ENCODE measurements at places on chromosomes 5 and 9. TPM values are rescaled to one million over a fixed set of nuclear protein-coding genes. Genes with fewer than 3 reads are reported as not detected.

Gene PRDM9
- not detected for total RNA-seq

Gene TPPP
- total RNA-seq, result 0.17 TPM

Gene TAF11L10
- not detected for total RNA-seq

Gene IFNA13
- not detected for total RNA-seq

Gene RFX3
- 1.2 TPM for total RNA-seq

Gene RGS14
- 5.1 TPM for total RNA-seq

Gene ELAVL2
- total RNA-seq, result not detected

Gene FRMPD1
- not detected for total RNA-seq

Gene NTNG2
- 0.15 TPM for total RNA-seq

Gene ENTPD8
- total RNA-seq, result not detected

Gene DBH
- total RNA-seq, result not detected

Gene GLRA1
- total RNA-seq, result not detected

Gene NFIB
- total RNA-seq, result 14.1 TPM

Gene ZNG1C
- total RNA-seq, result 11.9 TPM

Gene SPAAR
- total RNA-seq, result 0.34 TPM

Gene SPINK4
- not detected for total RNA-seq

Gene SCGB3A1
- not detected for total RNA-seq

Gene MARCOL
- total RNA-seq, result not detected

Gene NKD2
- 0.30 TPM for total RNA-seq

Gene COL15A1
- total RNA-seq, result 2.4 TPM

Gene PPIC
- total RNA-seq, result 16.8 TPM
